Spinal cord (tissue), 10 donors: ENCODE measurements at places on chromosomes 7 and 10. TPM values are rescaled to one million over a fixed set of nuclear protein-coding genes. Genes with fewer than 3 reads are reported as not detected.
A peak's percentile ranks its signal among the peaks of the same experiment; 100 is the strongest.

SSMEM1 gene
- total RNA-seq: not detected

- no peak for DNase-seq
These were observed 65.8 kb downstream of the RHOBTB1 start for GRCh38 chr10:60878224-60878623.

GRCh38 chr10:47330804-47331203 lies 8.6 kb downstream of the GDF2 start:
- no peak for DNase-seq

HMX2 gene
- not detected for total RNA-seq

DNA sequence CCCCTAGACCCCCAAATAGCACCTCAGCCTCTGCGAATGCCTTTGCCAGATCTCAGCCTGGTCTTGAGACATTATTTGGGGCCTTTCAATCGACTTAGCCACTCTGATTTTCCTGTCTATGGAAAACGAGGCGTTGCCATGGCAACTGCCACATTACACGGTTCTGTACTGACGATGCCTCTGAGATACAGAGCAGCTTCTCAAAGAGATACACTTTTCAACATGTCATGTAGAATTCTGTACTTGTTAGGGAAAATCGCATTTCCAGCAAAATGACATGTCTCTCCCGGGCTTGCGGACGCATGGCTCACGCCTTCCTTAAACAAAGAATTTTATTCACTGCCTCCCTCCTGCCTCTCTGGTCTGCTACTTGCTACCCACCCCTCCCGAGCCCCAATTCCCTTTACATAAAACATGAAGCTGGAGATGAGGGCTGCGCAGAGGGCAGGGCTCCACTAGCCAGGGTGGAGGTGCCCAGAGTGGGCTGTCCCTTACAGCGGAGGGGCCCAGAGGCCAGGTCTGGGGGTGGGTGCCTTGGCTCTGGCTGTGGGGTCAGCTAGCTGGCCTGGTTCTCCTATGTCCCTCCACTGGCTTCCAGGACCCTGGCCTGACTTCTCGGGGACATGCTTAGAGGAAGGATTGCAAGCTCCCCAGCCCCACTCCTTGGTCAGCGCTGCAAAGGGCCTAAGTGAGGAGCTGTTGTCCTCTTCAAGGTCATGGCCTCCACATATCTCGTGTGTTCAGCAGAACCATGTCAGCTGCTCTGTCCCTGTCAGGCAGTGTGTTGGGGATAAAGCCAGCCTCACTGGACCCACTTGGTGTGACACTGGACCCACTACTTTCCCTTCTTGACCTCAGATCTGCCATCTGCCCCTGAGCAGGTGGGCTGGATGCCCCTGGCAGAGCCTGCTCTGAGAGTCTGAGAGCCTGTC lies 342.5 kb downstream of the RPS24 start:
- peak; percentile 84 for DNase-seq

ZNF777 gene
- 3.7 TPM for total RNA-seq

DNA sequence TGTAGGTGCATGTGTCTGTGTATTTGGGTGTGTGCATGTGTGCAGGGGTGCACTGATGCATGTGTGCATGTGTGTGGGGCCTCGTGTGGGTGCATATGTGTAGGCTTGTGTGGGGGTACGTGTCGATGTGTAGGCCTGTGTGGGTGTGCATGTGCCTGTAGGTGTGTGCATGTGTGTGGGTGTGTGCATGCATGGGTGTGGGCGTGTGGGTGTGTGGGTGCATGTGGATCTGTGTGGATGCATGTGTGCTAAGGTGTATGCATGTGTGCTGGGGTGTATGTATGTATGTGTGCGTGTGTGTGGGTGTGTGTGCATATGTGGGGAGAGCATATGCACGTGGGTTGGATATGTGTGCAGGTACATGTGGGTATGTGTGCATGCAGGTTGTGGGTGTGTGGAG lies 73.2 kb downstream of the NKX6-2 start:
- DNase-seq: no peak

DNA sequence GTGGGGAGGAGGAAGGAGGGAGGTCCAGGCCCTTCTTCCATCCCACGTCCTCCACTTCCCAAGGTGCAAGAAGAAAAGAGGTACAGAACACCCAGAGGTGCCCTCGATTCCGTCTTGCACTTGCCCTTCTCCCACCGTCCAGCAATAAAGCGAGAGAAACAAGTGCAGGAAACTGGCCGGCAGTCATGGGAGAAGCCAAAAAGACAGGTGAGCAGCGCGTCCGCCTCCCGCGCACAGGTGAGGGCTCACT lies 1.3 kb downstream of the C10orf95 start:
- DNase-seq: no peak

DNA sequence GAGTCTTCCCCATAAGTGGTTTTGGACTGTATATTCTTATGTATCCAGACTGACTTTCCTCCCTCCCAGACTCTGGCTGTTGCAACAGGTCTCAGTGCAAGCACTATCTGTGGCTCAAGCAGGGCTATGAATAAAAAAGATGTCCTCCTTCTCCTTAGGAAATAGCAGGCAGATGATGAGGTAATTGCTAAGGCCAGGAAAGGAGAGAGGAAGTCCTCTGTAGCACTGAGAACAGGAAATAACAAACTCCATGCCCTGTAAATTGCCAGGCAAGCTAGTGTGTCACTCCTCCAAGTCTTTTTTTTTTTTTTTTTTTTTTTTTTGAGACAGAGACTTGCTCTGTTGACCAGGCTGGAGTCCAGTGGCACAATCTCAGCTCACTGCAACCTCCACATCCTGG lies 900.1 kb downstream of the TYW1 start:
- no peak for DNase-seq

DNA sequence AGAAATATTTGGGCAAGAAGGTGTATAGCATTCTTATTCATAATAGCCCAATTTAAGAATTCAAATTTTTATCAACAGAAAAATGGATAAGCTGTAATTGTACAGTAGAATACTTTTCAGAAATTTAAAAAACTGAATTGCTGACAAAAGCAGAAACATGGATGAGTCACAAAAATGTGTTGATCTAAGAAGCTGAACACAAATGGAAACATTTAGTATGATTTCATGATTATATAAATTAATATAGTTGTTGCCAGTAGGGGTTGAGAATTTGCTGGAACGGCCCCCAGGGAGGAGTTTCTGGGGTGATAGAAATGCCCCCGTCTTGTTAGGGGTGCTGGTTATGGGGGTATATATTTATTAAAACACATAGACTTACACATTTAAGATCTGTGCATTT lies 179.1 kb downstream of the KLF6 start:
- no peak for DNase-seq

GRCh38 chr7:17710312-17710711 lies 230.0 kb downstream of the SNX13 start:
- DNase-seq: no peak

ZNF485 gene
- 5.2 TPM for total RNA-seq

DNA sequence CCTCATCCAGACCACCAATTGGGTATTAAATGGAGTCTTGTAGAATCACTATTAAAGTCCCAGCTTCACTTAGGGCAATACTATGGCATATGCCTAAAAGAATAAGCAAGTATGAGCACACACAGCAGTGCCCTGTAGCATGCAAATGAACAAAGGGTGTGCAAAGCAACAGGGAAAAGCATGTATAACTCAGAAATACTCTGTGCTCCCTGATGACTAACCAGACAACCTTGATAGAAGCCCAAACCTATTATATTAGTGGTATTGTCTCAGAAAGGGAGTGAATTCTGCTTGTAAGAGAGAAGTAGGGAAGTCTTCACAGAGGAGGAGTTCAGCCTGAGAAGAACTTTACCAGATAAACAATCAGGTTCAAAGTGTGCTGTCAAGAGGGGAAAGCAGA lies 131.2 kb downstream of the DGKI start:
- DNase-seq: no peak

PNLIPRP1 gene
- total RNA-seq: not detected
